ENCODE measurements at places on chromosomes 13 and 19.

DNA sequence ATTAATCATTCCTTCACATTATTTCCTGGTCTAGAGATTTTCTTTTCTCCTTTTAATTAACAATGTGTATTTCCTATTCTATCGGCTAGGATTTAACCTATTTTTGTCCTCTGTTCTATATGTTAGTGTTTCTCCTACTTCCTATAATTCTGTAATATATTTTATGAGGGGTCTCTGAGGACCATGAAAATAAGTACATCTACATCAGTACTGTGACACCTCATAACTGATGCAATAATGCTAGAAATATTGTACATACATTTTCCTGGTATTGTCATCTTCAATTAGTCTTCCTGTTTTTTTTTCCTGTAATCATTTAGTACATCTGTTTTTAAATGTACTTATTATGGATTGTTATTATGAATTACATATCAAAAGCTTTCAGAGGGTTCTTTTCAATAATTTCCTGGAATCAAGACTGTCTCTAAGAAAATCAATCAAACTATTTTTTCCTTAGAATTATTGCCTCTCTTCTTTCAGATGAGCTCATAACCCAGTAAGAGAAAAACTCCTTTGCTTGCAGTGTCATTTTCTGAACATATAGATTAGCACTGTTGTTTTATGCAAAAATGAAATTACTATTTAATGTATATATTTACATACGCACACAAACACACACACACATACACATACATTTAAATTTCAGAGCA is 1004.3 kb downstream of the SLITRK5 start:
- DNase-seq: no peak

DNA sequence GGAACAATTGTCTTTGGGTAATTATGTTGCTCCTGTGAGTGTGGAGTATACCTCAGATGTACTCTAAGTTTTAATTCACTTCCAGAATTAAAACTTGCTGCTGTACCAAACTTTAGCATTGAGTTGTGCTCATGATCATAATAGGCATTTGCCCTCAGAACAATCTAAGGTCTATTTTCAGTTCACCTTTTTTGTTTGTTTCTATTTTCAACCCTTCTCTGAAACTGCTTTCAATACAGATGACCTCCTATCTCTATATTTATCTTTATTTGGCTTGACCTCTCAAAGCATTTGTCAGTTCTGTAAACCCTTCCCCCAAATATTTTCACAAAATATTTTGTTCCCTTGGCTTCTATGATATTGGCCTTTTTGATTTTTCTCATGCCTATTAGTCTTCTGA is 873.0 kb downstream of the OLFM4 start:
- DNase-seq: no peak

- DNase-seq: no peak
These were observed 566.9 kb downstream of the PCDH9 start for GRCh38 chr13:66663206-66663605.

GRCh38 chr13:70874636-70875035 is 766.4 kb upstream of the KLHL1 start:
- no peak for DNase-seq

DNA sequence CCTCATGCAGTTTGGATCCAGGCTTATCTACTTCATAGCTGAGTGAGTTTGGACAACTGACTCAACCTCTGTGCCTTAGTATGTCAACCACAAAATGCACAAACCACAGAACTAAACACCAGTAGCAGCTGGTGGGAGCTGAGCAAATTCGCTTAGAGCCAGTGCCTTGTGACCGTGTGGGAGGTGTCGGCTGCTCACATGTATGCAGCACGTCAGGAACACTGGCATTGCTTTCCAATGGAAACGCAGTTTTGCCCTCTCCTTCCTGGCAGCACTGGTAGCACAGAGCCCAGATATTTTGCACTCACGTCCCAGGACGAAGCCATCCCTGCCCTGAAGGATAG is 8.3 kb upstream of the NTN5 start:
- DNase-seq: peak; percentile 82

DNA sequence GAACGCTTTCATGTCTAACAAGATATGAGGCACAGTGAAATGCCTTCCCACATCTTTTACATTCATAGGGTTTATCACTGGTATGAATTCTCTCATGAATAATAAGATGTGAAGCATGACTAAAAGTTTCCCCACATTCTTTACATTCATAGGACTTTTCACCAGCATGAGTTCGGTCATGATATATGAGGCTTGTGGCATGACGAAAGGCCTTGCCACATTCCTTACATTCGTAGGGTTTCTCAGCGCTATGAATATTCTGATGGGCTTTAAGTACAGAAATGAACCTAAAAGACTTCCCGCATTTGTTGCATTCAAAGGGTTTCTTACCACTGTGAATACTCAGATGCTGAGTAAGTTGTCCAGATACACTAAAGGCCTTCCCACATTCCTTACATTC is 21.3 kb downstream of the ZNF607 start:
- no peak for DNase-seq

DNA sequence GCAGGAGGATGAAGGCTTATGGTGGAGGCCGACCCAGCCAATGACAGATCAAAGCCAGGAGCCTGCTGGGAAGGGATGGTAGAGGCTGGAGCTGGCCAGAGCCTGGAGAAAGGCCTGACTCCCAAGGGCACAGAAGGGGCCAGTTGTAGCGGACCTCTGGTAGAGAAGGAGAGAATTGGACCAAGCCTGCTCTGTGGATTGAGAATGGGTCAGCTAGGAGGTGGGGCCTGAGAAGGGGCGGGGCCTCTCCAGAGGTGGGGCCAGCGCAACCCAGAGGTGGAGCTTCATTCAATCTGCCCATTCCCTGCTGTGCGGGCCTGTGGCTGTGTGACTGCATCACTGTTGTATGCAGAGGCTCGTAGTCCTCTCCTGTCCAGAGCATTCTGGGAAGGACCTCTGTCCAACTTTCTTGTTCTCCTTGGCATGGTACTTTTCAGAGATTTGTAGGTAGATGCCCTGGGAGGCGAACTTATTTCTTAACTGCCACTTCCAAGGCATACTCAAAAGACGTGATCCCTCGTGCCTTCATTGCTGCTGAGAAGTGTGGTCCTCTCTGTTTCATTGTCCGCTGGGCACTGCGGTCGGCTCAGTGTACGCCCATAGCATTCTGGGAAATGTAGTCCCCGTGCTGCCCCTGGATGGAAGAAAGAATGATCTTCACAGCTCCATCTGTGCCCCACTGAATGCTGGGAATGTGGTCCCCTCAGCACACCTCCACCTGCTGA is 6.7 kb downstream of the GRIN2D start:
- DNase-seq: peak; percentile 91

DNA sequence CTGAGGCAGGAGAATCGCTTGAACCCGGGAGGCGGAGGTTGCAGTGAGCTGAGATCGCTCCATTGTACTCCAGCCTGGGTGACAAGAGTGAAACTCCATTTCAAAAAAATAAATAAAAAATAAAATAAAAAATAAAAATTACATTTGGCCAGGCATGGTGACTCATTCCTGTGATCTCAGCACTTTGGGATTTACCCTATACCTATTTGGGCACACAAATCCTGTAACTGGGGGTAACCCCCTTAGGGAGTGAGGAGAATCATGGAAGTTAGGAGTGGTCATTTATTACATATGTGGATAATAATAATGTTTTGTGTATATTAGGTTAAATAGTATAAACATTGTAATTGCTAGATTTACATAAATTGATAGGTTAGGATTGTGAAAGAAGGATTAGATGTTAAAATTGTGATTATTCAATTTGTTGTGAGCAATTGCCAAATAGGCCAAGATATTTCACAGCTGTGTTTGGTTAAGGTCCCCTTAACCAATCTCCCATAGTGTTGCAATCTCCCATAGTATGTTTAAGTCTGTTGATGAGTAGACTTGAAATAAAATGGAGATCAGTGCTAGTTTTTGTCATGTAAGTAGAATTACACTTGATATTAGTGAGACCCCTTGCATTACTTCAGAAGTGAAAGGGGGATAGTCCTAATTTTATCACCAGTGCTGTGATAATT is 30.7 kb downstream of the ZNF844 start:
- DNase-seq: peak; percentile 71

GRCh38 chr13:75762955-75763354 is 126.8 kb downstream of the LMO7 start:
- DNase-seq: no peak

DNA sequence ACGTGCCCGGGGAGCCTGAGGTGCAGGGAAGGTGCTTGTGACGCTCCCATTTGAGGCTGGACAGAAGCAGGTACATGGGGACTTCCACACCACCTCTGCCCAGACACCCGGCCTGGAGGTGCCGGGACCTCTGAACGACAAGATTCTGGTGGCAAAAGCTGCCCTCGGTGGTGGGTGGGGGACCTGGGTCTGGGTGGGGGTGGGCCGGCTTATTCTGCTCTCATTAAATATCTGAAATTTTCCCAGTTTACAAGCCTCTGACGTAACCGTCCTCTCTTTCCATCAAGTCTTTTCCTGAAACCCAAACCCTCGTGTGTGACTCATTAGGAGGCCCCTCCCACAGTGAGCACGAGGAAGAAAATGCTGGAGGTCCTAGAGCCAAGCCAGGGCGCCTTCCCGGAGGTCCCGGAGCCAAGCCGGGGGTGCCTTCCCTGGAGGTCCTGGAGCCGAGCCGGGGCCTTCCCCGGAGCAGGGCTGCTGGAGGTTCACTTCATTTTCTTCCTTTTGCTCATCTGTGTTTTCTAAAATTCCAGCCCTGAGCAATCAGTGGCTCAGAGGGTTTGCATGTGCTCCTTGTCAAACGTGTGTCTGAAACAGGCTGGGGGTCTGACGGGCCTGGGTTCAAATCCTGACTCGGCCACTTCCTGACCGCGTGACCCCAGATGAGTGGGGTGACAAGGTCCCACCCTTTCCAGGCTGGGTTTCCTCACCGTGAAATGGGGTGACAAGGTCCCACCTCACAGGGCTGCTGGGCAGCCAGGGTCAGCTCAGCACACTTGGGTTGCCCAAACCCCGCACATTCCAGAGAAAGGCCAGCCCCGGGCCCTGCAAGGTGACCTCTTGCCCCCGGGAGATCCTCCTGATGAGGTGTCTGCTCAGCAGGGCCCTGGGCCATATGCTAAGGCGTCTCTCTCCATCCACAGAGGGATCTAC is 10.0 kb downstream of the CFD start:
- DNase-seq: peak; percentile 96

GRCh38 chr13:66353664-66354063 is 876.5 kb downstream of the PCDH9 start:
- DNase-seq: no peak

GRCh38 chr19:18193388-18194180 is 566 bp downstream of the MPV17L2 start:
- DNase-seq: peak; percentile 8

DNA sequence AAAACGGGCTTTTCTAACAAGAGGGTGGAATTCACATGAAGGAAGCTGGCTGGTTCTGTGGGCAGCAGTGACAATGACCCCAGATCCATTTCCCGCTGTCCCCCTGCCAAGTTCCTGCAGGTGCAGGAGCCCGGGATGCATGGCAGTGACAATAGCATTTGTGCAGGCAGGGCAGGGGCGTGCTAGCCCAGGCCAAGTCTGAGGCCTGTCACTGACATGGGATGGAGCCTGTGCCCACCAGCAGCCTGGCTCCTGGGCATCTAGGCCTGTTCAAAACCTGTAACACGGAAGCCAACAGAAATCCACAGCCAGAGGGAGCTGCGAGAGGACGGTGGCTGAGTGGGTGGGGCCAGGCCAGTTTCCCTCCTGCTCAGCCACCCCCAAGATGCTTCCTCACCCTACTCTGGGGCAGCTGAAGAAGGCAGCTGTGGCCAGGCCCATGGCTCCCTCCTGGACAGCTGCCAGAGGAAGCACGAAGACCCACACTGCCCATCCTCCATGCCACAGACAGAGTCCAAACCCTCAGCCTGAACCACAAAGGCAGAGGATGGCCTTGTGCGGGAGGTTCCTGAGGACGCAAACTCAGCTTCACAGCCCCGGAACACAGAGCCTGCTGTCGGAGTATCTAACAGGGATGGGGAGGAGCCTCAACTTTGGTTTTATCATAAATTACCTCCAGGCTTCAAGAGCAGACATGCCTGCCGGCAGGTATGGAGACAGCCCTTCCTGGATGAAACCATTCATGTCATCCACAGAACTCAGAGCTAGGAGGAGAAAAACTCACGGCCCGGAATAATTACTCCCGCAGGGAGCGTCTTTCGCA is 74.0 kb downstream of the CEBPG start:
- no peak for DNase-seq

DNA sequence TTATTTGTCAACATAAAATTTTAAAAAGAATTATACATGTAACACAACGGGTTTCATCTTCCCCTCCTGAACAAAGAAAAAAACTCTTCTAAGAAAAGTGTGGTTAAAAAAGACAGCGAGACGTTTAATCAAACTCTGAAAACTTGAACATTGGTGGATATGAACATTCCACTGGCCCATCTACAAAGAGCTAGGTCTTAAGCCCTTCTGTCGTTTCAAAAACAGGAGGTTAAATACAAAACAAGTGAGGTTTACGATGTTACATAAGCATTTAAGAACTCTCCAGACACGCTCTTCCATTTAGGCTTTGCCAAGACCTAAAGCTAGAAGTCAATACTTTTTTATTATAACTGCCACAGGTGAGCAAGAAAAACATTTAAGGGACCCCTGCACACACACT is 9.4 kb upstream of the DOCK9 start:
- DNase-seq: no peak

DNA sequence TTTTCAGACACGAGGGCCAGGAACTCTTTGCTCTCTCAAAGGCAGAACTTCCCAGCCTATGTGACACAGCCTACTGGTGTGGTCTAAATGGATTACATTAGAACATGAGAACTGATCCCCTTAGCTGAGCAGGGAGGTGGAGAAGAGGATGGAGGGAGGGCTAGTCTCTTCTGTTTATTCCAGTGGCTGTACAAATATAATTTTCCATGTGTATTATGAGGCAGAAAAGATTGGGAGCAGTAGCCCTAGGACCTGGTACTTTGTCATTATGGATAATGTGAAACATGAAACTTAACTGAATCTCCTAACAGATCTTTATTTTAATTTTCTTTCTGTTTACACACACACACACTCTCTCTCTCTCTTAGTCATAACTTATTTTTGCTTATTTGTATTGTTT is 82.1 kb downstream of the WDFY2 start:
- no peak for DNase-seq

DNA sequence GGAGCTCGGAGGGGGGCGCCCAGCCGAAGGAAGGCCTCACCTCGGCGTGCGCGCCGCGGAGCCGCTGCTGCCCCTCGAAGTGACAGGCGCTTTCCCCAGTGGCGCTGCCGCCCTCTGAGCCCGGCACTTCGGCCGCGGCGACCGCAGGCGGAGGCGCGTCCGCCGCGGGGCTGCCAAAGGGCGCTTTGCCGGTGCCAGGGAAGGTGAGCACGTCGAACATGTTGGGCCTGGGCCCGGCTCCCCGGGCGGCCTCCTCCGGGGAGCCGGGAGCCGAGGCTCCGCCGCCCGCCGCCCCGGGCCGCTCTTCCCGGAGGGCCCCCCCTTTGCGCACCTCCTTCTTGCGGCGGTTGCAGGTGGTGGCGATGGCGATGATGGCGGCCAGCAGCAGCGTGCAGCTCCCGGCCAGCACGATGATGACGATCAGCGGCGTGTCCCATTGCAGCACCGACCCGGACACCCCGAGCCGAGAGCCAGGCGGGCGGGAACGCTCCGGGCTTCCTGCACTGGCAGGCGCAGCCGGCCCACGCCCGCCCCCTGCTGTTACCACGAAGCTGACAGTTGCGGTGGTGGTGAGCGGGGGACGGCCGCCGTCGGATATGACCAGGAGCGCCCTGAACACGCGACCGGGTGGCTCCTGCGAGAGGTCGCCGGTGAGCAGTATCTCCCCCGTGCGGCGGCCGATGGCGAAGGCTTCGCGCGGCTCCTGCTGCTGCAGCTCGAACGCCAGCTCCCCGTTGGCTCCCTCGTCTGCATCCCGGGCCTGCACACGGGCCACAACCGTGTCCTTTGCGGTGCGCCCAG is 2.5 kb downstream of the PCDH8 start:
- no peak for DNase-seq
